Putamen (tissue), 1 donor: ENCODE measurements at places on chromosomes 7 and 10.

DNA sequence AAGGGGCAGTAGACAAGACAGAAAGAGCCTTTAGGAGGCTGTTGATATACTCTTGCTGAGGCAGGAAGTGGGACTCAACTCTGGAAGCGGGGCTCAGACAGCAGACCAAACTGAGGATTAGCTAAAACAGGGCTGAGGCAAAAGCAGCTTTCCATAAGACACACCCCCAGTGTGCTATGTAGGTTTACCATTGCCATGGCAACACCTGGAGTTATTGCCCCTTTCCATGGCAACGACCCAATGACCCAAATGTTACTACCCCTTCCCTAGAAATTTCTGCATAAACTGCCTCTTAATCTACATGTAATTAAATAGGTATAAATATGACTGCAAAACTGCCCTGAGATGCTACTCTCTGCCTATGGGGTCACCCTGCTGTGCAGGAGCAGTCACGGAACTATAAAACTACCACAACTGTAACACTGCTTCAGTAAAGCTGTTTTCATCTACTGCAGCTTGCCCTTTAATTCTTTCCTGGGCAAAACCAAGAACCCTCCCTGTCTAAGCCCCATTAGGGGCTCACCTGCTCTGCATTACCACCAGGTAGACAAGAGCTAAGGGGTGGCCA, 348.4 kb upstream of the PODXL start:
- no peak for DNase-seq

GRCh38 chr7:135117096-135117495, 30.8 kb upstream of the TMEM140 start:
- DNase-seq: no peak

DNA sequence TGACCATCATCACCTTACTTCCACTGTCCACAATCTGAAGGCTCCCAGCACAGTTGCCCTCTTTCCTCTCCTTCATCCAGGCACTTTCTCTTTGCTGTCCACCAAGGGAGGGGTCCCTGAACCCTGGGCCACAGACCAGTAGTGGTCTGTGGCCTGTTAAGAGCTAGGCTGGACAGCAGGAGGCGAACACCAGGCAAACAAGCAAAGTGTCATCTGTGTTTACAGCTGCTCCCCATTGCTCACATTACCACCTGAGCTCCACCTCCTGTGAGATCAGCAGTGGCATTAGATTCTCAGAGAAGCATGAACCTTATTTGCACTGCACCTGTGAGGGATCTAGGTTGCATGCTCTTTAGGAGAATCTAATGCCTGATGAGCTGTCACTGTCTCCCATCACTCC, 27.7 kb downstream of the FZD1 start:
- no peak for DNase-seq

DNA sequence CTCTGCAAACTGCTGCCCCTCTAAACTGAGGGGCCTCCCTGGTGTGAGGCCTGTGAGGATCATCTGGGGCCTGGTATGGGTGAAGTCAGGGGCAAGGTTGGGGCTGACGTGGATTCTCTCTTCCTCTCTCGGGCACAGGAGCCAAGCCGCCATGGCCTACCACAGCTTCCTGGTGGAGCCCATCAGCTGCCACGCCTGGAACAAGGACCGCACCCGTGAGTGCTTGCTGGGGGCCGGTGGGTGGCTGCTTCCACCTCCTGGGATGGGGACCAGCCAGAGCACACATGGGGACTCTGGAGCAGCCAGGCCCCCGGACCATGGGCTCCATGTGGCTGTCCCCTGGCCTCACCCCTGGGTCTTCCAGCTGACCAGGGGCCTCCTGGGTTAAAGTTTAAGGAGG, 11.0 kb downstream of the ARPC1B start:
- DNase-seq: no peak
